ENCODE measurements at places on chromosomes 11 and 22. TPM values are rescaled to one million over a fixed set of nuclear protein-coding genes. Genes with fewer than 3 reads are reported as not detected.

Gene VSIG2
- not detected for total RNA-seq

Gene FGF19
- total RNA-seq: not detected

Gene CWC15
- total RNA-seq: 32.9 TPM

Gene MRGPRX4
- not detected for total RNA-seq

Gene CXCR5
- not detected for total RNA-seq

Gene C11orf97
- not detected for total RNA-seq

Gene HNRNPUL2
- 13.0 TPM for total RNA-seq

Gene RBMXL2
- total RNA-seq: not detected

Gene TRIM49C
- total RNA-seq: not detected

Gene TRIM6
- 3.6 TPM for total RNA-seq

Gene CADM1
- total RNA-seq: 71.6 TPM

Gene CARD16
- total RNA-seq: 2.9 TPM

Gene HEPHL1
- not detected for total RNA-seq

Gene TIGD3
- total RNA-seq: not detected

Gene HTR3A
- not detected for total RNA-seq

Gene ENTHD1
- not detected for total RNA-seq

Gene SMIM35
- not detected for total RNA-seq

Gene MMP1
- total RNA-seq: 0.72 TPM

Gene CATSPER1
- not detected for total RNA-seq

Gene H19
- total RNA-seq: 9.4 TPM

Gene ACTN3
- not detected for total RNA-seq

Gene MUC5AC
- total RNA-seq: not detected

Gene MRPL11
- total RNA-seq: 33.3 TPM

Gene GLB1L2
- 0.29 TPM for total RNA-seq

Gene PTPN5
- total RNA-seq: not detected

Gene TIMP3
- total RNA-seq: 1,020 TPM

Gene VPREB3
- not detected for total RNA-seq

Gene GGT1
- 0.36 TPM for total RNA-seq

Gene RFPL2
- not detected for total RNA-seq

Gene OR51B4
- total RNA-seq: not detected

Gene SAA2
- total RNA-seq: under 0.01 TPM

Gene OR5B21
- total RNA-seq: not detected

Gene OR2AG2
- total RNA-seq: 0.36 TPM

Gene TTC36
- total RNA-seq: 1.1 TPM

Gene OR4A16
- not detected for total RNA-seq

Gene ADAMTS15
- 4.3 TPM for total RNA-seq

Gene GDPD4
- total RNA-seq: not detected

Gene SLC39A13
- total RNA-seq: 78.9 TPM

Gene SBF2
- 61.2 TPM for total RNA-seq

Gene MS4A15
- not detected for total RNA-seq

All from osteoblast (primary cell).